ENCODE measurements at places on chromosomes 4 and X. TPM values are rescaled to one million over a fixed set of nuclear protein-coding genes. Genes with fewer than 3 reads are reported as not detected.
A peak's percentile ranks its signal among the peaks of the same experiment; 100 is the strongest.

DNA sequence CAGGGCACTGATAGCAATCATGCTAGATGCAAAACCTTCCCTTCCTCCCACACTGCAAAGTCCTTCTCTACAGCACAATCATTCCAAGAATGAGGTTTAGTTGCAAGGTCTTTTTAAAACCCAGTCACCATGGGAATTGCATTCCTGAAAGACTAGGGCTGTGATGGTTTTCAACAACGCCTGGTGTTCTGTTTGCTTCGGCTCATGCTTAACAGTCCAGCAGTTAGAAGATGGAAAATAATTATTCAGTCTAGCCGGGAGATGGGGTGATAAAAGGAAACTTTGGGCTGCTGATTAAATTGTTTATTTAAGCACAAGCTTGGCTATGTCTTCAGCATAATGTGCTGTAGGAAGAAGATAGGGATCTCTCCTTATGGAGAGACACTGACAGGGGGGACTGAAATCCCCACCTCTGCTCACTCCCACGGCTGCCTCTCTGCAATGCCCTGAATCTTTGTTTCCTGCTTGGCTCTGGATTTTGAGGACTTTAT lies 211.4 kb downstream of the MID1IP1 start:
- no peak for DNase-seq

Gene LRAT
- not detected for polyA plus RNA-seq

GRCh38 chr4:37873386-37873785 lies 17.5 kb upstream of the TBC1D1 start:
- DNase-seq = no peak

Gene ARMCX4
- 32.7 TPM for polyA plus RNA-seq

Gene ARAP2
- polyA plus RNA-seq = 0.80 TPM

Gene CCKAR
- not detected for polyA plus RNA-seq

- DNase-seq = no peak
Measured at GRCh38 chr4:112717856-112718255, 80.9 kb downstream of the LARP7 start.

DNA sequence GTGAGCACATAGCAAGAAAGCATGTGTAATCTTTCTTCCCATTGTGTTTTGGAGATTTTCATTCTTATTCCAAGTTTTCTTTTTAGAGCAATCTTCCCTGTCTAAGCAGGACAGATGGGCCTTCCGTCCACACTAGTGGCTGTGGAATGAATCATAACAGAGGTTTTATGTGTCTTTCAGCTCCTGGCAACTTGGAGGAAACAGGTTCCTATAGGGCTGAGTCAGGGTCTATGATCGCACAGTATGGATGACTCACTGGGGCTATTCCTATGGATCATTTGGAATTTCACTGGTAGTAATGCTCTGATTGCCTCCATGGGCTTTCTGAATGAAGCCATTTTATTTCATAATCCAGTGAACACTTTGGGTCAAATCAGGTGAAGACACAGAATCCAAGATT lies 51.8 kb upstream of the CBLL2 start:
- no peak for DNase-seq

Gene ZNF182
- 5.6 TPM for polyA plus RNA-seq

Gene MAB21L2
- 1.1 TPM for polyA plus RNA-seq

GRCh38 chrX:150982235-150982787 lies 824 bp upstream of the HMGB3 start:
- no peak for DNase-seq

Gene ABCB7
- polyA plus RNA-seq = 22.2 TPM

GRCh38 chr4:163815776-163816175 lies 321.3 kb downstream of the TMA16 start:
- DNase-seq = no peak

- no peak for DNase-seq
Measured at GRCh38 chrX:21905953-21906352, 34.6 kb upstream of the SMS start.

Gene HMX1
- 0.08 TPM for polyA plus RNA-seq

Gene PLRG1
- 64.9 TPM for polyA plus RNA-seq

Gene HS3ST1
- polyA plus RNA-seq = 0.27 TPM

DNA sequence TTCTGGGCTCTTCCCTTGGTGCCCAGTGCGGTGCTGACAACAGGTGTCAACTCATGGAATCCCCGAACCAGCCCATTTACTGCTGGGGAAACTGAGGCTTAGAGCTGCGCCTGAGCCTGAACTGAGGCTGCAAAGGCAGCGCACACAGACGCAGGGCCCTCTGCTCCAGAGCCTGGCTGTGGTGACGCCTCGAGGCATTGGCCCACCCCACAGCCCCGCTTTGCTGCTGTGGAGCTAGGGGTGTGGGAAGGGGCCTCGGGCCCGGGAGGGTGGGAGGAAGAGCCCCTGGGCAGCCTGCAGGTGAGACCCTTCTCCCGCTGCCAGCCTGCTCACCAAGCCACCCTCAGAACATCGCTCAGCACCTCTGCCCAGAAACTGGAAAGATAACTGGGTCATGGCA lies 97.4 kb upstream of the LRPAP1 start:
- DNase-seq = no peak

DNA sequence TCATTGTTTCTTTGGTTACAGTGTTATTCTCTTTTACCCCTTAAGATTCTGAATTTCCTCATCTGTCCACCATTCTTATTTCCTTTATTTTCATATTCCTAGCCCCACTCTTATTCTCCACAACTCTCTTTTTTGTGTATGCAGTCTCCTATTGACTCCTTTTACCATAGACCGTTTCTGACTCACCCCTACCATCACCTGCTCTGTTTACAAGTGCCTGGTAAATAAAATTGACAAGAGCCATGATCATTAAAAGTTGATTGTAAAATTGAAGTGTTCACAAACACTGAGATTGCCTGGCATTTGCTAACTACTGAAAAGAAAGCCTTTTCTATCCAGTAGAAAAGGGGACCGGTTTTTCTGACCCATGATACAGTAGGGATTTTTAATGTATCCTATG lies 54.4 kb downstream of the MRPL1 start:
- no peak for DNase-seq

DNA sequence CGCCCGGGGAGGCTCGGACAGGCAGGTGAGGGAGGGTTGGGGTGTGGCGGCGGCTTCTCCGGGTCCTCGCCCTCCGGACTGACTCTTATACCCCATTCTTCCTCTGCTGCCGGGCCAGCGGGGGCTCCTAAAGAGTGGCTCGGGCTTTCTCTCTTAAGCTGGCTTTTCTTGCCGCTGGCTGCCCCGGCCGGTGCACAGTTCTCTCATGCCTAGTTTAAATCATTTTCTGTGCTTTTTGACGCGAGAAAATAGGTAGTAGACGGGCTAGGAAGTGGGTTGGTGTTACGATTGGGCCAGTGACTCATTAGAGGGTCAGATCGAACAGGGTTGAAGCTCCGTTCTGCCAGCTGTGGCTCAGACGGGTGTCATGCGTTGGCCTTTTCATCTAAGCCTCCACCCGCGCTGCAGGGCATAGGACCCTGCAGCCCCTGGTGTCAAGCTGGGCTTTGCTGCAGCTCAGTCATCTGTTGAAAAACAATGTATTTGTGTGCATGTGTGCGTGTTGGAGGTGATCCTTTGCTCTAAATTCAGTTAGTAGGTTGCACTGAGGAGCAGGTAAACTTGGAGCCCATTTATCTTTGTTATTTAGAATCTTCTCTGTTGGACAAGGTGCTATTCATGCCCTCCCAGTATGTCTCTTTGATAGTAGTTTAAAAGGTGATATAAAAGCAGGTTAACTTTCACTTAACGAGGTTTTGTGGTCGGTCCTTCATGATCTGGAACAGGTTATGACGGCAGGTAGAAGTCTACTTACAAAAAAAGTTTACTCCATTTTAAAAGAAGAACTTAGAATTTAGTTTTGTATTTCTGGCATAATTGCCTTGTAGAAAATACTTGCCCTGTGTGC lies 802 bp downstream of the BMP2K start:
- DNase-seq = peak; percentile 37

DNA sequence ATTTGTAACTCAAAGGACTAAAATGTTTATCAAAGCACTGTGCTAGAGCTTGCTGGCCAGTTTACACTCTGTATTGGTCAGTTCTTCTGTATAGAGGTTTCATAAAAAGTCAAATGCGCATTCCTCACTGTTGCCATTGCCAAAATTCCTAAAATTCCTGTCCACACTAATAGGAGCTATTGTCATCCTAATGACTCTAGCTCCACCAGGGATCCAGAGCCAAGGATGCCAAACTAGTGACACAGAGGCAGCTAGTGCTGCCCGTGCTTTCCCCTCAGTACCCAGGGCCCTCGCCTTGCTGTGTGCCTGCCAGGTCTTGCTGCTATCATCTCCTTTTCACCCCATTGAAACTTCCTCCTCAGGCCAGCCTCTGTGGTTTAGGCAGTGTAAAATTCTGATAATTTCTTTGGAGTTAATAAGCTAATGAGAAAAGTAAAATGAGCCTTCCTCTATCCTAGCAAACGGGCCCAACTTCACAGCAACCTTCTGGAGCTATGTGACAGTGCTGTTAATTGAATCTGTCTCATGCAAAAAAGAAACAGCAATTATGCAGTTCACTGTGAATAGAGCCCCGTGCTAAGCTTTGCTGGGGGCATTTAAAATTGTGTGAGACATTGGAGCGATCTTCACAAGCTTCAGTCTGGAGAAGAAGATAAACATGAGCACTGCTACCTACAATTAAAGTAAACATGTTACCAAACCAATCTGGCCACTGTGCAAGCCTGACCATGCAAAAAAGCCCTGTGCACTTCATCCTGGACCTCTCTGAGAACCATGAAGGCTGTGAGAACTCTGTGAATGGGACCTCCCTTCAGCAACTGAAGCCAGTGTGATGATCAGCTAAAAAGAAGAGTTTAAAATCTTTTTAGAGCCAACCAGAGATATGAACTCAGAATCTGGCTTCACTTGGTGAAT lies 43.1 kb upstream of the FGF2 start:
- DNase-seq = peak; percentile 36

Gene IBSP
- not detected for polyA plus RNA-seq

DNA sequence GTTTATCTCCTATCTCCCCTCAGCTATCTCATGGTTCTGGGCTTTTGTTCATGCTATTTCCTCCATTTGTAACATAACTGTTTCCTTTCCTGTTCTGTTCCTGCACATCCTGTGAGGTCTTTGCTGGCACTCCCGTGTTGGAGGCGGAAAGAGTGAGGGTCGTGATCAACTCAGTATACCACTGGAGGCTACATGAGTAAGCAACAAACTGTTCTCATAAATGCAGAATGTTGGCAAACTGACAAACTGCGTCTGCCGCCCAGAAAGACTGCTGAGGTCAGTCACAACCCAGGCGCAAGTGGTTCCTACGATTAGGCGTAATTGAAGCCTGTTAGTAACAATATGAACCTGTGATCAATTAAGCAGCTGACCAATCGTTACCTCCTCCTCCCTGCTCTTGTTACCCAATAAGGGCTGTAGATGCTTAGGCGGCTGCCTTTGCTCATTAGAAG lies 48.8 kb downstream of the C4orf33 start:
- no peak for DNase-seq

Gene MAGEA12
- not detected for polyA plus RNA-seq

DNA sequence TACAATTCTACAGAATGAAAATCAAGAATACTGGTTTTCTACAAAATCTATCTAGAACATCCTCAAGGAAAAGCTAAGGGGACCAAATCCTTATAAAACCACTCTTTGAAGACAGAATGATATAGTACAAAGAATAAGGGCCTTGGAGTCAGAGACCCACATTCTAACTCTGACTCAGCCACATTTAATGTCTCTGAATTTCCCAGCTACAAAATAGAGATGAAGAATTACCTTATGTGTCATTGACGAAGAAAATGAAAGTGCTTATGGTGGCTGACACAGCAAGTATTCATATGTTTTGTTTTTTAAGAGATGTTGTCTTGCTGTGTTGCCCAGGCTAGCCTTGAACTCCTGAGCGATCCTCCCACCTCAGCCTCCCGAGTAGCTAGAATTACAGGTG lies 35.9 kb upstream of the CXorf38 start:
- no peak for DNase-seq

- no peak for DNase-seq
Measured at GRCh38 chr4:14883166-14883565, 119.1 kb upstream of the CPEB2 start.

- no peak for DNase-seq
Measured at GRCh38 chrX:16842684-16843083, 27.5 kb downstream of the RBBP7 start.

- DNase-seq = no peak
Measured at GRCh38 chrX:24789047-24789446, 95.3 kb downstream of the POLA1 start.

Gene SMIM31
- 0.06 TPM for polyA plus RNA-seq

GRCh38 chrX:110346681-110347080 lies 12.0 kb upstream of the RTL9 start:
- no peak for DNase-seq

DNA sequence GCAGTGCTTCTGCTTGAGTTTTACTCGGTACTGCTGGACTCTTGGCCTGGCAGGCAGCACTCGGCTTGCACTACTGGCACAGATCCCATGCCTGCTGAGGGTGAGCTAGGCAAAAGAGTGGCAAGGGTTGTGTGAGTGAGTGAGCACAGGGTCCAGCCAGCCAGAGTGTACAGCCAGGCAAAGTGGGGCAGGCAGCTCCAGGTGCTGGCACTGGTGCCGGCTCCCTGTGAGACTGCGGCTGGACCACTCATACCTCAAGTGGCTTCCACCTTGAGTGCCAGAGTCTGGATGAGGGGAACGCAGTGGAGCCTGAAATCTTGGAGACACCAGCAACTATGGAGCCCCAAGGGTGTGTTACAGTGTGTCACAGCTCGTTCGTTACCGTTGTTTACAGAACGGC lies 1451.9 kb upstream of the AGA start:
- no peak for DNase-seq

Gene TDO2
- 1.5 TPM for polyA plus RNA-seq

DNA sequence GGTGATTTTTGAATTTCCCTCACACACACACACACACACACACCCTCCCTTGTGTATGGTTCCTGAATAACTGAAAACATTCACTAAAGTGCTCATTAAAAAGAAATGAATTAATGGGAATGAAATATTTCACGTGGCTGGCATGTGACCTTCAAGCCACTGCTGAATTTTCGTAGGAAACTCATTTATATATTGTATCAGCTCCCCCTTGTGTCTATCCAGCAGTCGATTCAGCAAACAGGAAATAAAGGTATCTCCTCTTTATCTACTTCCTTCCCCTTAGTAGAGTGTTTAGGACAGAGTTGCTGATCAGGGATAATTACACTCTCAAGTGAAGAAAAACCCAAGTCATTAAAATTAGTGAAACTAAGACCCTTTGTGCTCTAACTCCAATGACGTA lies 912.6 kb upstream of the LCORL start:
- peak; percentile 1 for DNase-seq

Gene CD38
- polyA plus RNA-seq = 1.5 TPM

- peak; percentile 32 for DNase-seq
Measured at GRCh38 chr4:6529021-6529420, 46.0 kb upstream of the MAN2B2 start.

Gene SPATA18
- not detected for polyA plus RNA-seq

Gene KCTD8
- polyA plus RNA-seq = 0.08 TPM

- no peak for DNase-seq
Measured at GRCh38 chr4:150648123-150648522, 66.2 kb downstream of the MAB21L2 start.

DNA sequence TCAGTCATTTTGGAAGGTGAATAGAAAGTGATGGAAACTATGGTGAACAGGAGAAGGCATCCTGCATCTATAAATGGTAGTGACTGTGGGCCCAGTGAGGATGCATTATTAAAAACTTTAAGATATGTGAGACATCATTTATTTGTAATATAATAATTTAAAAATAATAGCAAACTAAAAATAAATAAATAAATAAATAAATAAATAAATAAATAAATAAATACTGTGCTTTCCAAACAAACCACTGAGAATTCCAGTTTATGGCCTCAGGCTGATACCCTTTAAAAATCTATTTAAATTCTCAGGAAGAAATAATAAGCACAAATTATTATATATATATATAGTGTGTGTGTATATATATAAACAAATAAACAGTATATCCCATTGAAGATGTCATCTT lies 248.0 kb upstream of the DCAF8L1 start:
- DNase-seq = no peak

All from muscle of arm (tissue), 14 donors.